ENCODE measurements at places on chromosomes 3 and 15. TPM values are rescaled to one million over a fixed set of nuclear protein-coding genes. Genes with fewer than 3 reads are reported as not detected.

GRCh38 chr15:68028888-68029207 is 25.3 kb upstream of the PIAS1 start:
- DNase-seq, result no peak
- no peak overlapping the region for H3K27ac ChIP-seq
- no peaks in the 10 kb centered on the region for H3K36me3 ChIP-seq
- no peak overlapping the region for H3K4me3 ChIP-seq
- H3K4me1 ChIP-seq, result no peaks in the 10 kb centered on the region

GRCh38 chr3:165784337-165784736 is 52.9 kb downstream of the BCHE start:
- DNase-seq, result no peak
- H3K27ac ChIP-seq, result no peak overlapping the region
- H3K27me3 ChIP-seq, result no peaks in the 10 kb centered on the region
- H3K4me1 ChIP-seq, result no peaks in the 10 kb centered on the region
- no peaks in the 10 kb centered on the region for H3K36me3 ChIP-seq

Gene IL16
- total RNA-seq, result 3.3 TPM

Gene CADM2
- total RNA-seq, result 4.3 TPM

- no peaks in the 10 kb centered on the region for H3K4me1 ChIP-seq
- no peaks in the 10 kb centered on the region for H3K27me3 ChIP-seq
- H3K27ac ChIP-seq, result no peak overlapping the region
- no peak for DNase-seq
- no peak overlapping the region for H3K4me3 ChIP-seq
Measured at GRCh38 chr3:78177780-78178179, 1137.9 kb downstream of the ROBO2 start.

Gene CPA3
- 0.65 TPM for total RNA-seq

DNA sequence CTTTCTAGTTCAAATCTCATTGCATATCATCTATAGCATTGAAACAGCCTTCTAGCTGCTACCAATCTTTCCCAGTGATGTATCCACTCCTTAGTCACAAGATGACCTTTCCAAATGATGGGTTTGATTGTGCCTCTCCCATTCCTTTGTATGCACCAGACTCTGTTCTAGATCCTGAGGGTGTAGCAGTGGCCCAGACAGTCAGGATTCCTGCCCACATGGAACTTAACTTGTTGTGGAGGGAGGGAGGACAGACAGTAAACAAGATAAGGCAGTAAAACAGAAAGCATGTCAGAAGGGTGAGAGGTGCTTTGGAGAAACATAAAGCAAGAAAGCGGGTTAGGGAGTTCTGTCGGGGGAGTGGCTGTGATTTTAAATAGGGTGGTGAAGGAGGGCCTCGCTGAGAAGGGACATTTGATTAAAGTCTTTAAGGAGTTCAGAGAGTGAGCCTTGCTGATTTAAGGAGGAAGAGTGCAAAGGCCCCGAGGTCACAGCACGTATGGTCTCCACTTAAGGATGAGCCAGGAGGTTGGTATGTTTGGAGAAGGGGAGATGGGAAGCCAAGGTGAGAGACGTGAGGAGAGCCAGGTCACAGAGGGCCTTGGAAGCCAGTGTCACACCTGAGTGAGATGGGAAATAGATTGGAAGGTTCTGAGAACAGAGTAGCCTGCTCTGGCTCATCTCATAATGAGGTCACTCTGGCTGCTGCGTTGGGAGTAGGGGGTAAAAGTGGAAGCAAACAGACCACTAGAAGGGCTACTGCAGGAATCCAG is 38.3 kb downstream of the FAM43A start:
- no peaks in the 10 kb centered on the region for H3K27me3 ChIP-seq
- H3K36me3 ChIP-seq, result no peaks in the 10 kb centered on the region
- no peaks in the 10 kb centered on the region for H3K4me1 ChIP-seq
- H3K27ac ChIP-seq, result no peak overlapping the region

DNA sequence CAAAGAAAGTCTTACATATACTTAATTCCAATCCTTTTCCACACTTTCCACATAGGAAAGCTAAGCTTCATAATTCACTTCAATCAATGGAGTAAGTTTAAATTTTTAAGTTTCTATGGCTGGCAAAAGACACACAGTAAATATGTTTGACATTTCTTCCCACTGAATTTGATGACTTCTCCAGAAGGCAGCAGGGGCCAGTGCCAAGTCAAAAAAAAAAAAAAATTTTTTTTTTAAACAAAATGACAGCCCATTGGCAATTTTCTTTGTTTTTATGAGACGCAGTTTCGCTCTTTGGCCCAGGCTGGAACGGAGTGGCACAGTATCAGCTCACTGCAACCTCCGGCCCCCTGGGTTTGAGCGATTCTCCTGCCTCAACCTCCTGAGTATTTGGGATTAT is 28.7 kb downstream of the ATP13A3 start:
- no peak overlapping the region for H3K27ac ChIP-seq
- no peak overlapping the region for H3K4me3 ChIP-seq
- no peaks in the 10 kb centered on the region for H3K27me3 ChIP-seq
- no peaks in the 10 kb centered on the region for H3K4me1 ChIP-seq
- no peaks in the 10 kb centered on the region for H3K36me3 ChIP-seq

- DNase-seq, result no peak
- H3K4me1 ChIP-seq, result peaks cover 8% of the 10 kb centered on the region
- no peak overlapping the region for H3K4me3 ChIP-seq
- no peaks in the 10 kb centered on the region for H3K36me3 ChIP-seq
Measured at GRCh38 chr3:195559723-195560409, 16.7 kb upstream of the PPP1R2 start.

Gene ARRDC4
- total RNA-seq, result 38.7 TPM

Gene BTLA
- total RNA-seq, result 0.47 TPM

DNA sequence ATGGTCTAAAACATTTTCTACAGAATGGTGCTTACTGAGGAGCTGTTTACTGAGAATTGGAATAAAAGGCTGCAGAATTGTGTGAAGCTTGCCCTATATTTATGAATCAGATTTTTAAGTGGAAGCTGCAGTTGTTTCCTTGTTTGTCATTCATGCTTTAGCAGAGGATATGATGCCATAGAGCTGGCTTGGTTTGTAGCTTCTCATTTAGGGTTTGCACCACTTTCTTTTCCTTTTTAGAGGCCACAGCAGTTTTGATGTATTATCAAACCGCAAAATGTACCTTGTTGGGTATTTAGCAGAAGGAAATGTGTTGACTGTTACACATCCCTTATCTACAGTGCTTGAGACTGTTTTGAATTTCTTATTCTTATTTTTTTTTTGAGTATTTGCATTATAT is 66.2 kb downstream of the RASA2 start:
- no peaks in the 10 kb centered on the region for H3K27me3 ChIP-seq
- H3K4me1 ChIP-seq, result peaks cover 23% of the 10 kb centered on the region
- no peak for DNase-seq

- no peaks in the 10 kb centered on the region for H3K36me3 ChIP-seq
- H3K4me3 ChIP-seq, result no peak overlapping the region
- H3K4me1 ChIP-seq, result no peaks in the 10 kb centered on the region
- no peaks in the 10 kb centered on the region for H3K27me3 ChIP-seq
- no peak overlapping the region for H3K27ac ChIP-seq
- no peak for DNase-seq
Measured at GRCh38 chr15:41018534-41018933, 65.3 kb downstream of the CHAC1 start.

DNA sequence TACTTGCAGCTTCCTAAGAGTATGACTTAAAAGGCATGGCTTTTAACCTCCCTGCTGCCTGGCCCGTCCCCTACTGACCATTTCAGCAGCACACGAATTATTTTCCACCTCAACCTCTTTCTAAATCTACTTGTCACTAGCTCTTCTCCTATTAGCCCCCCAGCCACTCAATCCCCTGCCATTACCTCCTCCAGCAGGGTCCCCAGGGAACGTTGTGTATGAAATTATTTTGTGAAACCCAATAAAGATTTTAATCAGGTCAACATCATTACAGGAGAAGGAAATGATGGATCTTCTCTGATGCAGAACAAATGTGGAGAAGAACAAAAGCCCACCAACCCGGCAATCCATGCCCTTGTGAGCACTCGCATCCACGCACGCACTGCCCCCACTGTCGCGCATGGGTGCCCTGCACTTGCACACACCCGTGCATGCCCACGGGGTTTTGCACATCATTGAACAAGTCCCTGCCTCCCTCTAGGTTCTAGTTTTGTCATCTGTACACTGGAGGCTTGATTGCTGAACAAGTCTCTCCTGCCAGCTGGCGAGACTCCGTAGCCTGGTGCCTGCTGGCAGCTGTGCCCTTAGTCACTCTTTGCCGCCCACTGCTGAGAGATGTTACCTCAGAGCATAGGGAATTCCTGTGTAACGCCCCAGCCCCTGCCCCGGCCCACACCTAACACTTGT is 51.6 kb downstream of the LINGO1 start:
- no peak for DNase-seq
- no peak overlapping the region for H3K4me3 ChIP-seq
- no peaks in the 10 kb centered on the region for H3K36me3 ChIP-seq
- no peaks in the 10 kb centered on the region for H3K4me1 ChIP-seq

Measured in adrenal gland (tissue), 19 donors.